ENCODE measurements at places on chromosomes 5 and 9.

DNA sequence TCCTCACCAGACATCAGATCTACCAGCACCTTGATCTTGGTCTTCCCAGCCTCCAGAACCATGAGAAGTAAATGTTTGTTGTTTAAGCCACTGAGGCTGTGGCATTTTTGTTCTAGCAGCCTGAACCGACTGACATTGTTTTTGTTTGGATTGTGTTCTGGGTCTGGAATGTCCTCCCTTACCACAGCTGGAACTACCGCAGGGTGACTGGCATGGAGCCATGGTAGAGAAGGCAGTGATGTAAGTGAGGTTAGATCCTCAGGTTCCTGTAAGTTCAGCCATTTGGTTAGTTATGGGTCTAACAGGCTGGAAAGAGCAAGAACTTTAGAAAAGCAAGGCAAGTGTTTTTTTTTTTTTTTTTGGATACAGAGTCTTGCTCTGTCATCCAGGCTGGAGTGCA is 209.3 kb downstream of the DAB2IP start:
- DNase-seq = no peak

GRCh38 chr5:173472164-173472563 is 143.9 kb upstream of the STC2 start:
- no peak for DNase-seq

DNA sequence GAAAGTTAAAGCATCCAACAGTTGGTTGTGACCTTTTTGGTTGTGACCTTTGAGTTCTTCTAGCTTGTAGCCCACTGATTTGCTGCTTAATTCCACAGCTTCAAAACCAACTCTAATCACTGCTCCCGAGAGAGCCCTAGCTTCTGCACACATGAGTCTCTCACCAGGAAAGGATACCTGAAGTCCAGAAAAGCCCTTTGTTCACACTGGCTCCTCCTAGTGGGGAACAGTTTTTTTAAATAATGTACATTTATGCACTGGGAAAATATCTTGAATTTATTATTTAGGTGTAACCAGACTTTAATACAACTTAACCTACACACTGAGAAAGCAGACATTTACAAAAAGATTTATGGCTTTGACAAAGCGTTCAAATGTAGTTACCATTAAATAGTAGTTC is 120.2 kb upstream of the CCDC152 start:
- no peak for DNase-seq

DNA sequence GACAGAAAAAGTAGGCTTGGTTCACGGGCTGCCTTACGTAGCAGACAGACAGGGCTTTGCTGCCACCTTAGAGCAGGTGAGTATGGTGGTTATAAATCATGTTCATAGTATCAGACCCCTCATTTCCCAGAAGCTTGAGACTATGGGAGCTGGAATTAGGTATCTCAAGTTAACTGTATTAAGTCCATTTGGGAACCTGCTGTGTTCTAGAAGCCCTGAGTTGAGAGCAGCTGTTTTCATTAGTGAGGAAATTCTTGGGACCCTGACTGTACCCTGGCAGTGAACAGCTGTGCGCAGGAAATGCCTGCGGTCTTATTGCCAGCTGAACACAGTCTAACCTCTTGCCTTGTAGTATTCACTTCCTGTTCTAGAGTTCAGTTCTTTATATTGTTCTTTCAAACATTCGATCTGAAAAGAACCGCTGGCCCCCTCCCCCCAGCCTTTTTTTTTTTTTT is 29.8 kb downstream of the UGCG start:
- DNase-seq = no peak

GRCh38 chr9:93613791-93614190 is 37.4 kb downstream of the PHF2 start:
- DNase-seq = no peak

DNA sequence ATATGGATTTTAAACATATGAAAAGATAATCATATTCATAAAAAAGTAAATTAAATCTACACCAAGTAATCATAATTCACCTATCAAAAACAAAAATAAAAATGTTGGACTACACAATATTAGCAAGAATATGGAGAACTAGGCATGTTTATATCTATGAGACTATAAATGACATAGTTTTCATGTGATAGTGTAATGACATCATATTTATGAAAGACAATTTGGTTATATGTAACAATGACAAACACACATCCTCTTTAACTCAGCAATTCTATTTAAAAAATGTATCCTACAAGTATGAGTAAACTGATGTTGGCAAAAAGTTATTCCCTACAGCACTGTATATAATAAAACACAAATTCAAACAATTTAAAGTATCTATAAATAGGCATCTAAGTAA is 312.3 kb downstream of the EDIL3 start:
- DNase-seq = no peak

DNA sequence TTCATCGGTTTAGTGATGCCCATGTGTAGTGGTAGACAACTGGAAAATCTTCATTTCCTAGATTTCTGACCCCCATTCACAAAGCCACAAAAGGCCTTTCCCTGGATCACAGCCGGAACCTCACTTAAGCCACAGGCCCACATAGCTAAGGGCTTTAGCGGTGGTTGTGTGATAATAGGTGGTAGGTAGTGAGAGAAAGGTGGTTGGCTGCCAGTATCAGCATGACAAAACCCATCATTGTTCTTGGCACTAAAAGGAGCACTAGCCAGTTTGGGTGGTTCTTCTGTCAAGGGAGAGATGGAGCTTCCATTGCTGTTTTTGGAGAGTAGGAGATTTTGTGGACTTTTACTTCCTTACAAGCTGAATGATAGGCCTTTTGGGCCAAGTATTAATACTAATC is 9.7 kb upstream of the SLC36A2 start:
- DNase-seq = no peak

GRCh38 chr5:138616508-138616907 is 41.3 kb upstream of the HSPA9 start:
- no peak for DNase-seq

DNA sequence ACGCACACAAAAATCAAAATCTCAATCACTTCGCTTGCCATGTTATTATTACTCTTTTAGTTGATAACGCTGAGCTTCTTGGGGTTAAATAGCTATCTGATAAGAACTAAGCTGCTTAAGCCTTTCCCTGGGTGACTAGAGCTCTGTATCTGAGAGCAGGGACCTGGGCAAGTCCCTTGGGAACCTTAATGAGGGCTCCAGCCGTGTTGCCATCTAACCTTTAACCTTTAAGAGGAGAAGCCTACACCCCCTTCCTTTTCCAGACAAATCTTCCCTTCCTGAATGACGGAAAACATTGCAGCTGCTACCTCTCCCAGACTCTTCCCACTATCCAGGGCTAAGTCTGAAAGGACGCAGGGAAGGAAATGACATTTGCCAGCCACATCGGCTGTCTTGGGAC is 216.5 kb upstream of the RAI14 start:
- DNase-seq = no peak

DNA sequence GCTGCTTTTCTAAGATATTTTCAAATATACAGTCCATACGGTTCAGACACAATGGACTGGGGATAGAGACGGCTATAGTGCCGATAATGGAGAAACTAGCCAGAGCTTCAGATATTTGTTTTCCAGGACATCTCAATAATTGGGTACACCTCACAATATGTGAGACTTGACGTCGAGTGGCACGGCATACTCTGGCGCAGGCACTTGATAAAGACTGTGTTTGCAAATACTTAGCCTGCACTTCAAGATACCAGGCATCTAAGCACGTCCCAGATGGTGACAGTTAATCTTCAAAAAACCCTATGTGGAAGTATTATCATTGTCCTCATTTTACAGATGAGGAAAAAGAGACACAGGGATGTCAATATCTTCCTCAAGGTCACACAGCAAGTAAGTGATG is 48.5 kb downstream of the SEMA5A start:
- no peak for DNase-seq

DNA sequence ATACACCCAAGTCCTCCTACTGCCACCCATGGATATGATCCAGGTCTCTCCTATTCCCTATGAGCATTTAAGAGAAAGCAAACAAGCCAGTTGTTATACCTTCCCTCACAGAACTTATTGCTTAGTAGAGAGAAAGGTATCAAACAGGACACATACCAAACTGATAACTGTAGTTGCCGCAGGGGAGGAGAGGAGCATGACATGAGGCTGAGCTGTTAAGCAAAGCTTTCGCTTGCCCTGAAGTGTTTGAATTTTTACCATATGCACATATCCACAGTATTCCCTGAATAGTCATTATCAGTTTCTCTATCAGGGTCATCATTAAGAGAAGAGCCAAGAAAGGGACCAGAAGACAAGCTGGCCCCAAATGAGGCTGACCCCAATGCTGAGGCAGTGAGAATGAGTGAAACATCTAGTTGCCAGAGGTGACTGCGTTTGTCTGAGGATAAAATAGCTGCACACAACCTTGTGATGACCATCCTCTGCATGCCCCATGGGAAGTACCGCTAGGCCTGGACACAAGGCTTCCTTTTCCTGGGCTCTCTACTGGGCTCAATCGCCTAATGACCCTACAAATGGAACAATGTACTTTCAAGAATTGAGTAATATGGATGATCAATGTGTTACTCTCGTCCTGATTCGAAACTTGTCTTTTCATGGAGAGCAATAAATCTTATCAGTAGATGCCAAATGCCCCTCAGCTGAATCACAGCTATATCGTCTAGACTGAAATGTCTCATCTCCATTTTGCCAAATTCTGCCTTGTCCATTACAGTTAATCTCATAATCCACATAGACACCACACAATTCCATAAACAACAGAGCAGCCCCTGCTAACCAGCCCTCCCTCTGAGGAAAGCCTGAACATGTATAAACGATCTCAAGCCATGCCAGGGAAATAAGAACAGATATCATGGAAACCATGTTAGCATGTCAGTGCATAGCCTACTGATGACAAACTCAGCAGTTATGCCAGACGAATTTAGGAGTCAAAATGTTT is 4.3 kb upstream of the IFNK start:
- DNase-seq = no peak

DNA sequence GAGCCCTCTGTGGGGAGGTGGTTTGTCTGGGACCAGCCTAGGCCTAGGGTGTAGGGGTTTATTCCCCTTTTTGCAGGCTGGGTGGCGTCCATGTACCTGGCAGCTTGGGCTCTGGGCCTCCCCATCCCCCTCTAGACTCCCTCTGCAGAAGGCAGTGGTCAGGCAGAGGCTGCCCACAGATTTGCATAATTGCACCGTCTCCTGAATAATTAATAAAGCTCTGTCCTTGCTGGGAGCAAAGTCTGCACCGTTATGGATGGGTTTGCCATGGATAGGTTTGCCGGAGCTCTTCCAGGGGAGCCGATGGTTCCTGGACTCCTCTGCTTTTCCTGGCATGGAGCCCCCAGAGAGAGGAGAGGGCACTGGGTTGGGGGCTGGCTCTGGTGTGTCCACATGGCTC is 60.4 kb downstream of the DAB2IP start:
- no peak for DNase-seq

- DNase-seq = no peak
These were observed 55.7 kb upstream of the DPYSL3 start for GRCh38 chr5:147565524-147565923.

GRCh38 chr9:137351781-137352501 is 49.9 kb upstream of the NRARP start:
- no peak for DNase-seq

- DNase-seq = no peak
These were observed at the start of gene FIBCD1 for GRCh38 chr9:130938652-130939404. FIBCD1 (minus strand) TSS chr9:130939247; CDS start chr9:130938607, 640 bp downstream.

DNA sequence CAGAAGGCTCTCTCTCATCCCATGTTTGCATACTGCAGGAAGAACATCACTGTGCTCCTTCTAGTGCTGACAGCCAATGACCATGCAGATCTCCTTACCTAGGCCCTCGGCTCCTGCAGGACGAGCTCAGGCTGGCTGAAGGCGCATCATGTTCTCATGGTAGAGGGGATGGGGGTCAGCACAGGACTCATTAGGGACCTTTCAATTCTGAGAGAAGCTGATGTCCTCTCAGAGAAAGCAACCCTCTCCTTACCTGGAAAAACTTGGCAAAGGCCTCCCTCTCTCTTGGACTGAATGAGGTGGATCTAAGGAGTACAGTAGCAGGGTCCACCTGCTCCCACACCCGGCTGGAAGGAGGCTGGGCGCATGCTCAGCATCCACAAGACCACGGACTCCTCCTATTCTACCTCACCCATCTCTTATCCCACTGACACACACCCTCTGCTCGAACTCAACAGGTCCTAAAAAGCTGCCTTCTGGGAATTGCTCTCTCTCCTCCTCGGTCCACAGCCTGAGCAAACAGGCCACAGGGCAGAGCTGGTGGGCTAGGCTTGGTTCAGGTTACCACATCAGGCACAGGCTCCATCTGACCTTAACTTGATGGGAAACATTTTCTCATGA is 2.9 kb downstream of the IPPK start:
- DNase-seq = no peak

DNA sequence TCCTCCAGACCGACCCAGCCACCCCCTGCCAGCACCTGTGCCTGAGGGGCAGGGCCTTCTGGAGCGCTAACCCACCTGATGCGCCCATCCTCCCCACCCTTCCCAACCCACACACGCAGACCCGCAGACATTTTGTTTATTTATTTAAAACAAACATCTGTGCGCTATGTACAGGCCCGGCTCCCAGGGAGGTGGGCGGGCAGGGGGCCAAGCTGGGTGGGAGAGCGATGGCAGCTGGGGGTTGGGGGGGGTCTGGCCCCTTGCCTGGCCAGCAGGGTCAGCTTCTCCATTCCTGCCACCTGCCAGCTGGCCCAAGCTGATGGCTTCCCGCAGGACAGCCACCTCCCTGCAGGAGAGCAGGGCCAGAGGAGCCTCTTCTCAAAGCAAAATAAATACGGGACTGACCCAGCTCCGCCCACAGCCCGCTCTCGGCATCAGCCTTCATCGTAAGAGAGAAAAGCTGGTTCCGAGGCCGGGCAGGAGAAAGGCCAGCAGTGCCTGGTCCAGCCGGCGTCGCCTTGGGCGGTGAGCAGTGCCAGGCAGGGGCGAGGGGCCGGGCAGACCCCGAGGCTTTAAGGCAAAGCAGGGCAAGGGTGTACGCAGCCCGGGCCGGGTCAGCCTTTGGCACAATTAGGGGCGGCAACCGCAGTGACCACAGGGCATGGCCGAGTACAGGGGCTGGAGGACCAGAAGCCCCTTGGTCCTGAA is 10.9 kb upstream of the CLIC3 start:
- no peak for DNase-seq

DNA sequence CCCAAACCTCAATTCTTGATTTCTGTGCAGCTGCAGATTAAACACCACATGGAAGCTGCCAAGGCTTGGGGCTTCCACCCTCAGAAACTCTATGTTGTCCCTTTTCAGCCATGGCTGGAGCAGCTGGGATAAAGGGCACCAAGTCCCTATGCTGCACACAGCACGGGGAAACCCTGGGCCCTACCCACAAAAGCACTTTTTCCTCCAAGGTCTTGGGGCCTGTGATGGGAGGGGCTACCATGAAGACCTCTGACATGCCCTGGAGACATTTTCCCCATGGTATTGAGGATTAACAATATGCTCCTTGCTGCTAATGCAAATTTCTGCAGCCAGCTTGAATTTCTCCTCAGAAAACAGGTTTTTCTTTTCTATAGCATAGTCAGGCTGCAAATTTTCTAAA is 41.8 kb upstream of the CDH9 start:
- DNase-seq = no peak

- no peak for DNase-seq
These were observed 76.2 kb downstream of the NRG2 start for GRCh38 chr5:139966856-139967255.

Data from hematopoietic multipotent progenitor cell treated with erythropoietin and hydrocortisone succinate and interleukin-3 and kit ligand, for 17 days (in vitro differentiated cells).